ENCODE measurements at places on chromosomes 7 and 10.

DNA sequence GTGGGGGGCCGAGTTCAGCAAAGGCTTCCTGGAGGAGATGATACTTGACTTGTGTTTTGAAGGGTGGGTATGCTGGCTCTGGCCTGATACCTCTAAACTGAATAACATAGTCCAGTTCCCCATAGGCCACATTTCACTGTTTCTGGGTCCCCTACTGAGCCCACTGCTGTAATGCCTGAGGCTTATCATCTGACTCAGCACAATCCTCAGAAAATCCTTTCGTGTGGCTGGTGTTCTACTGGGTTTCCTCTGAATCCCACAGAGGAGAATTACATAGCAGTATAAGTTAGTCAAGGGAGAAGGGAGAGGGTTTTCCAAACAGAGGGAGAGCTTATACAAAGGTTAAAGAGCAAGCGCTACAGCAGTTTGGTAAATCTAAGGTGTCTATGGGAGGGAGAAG lies 2.8 kb upstream of the R3HCC1L start:
- DNase-seq: no peak

GRCh38 chr7:132402751-132403245 lies 173.5 kb downstream of the PLXNA4 start:
- DNase-seq: no peak

DNA sequence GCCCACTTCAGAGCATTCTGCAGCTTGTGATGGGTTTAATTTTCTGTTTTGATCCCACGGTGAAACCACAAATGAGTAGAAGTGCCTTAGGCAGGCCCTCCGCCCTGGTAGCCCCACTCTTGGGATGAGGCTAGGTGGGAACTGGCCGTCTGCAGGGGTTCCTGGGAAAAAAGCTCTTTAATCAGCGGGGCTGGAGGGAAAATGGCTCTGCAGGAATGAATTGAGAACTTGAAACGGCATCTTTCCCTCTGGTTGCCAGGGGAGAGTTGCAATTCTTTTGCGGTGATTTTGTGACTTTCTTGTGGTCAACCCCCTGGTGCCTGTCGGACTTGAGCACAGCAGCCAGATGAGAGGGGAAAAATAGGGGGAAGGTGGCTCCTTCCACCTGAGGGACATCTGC lies 32.7 kb downstream of the COL26A1 start:
- DNase-seq: no peak

- peak; percentile 37 for DNase-seq
These were observed 77.9 kb downstream of the CCNY start for GRCh38 chr10:35413985-35414861.

DNA sequence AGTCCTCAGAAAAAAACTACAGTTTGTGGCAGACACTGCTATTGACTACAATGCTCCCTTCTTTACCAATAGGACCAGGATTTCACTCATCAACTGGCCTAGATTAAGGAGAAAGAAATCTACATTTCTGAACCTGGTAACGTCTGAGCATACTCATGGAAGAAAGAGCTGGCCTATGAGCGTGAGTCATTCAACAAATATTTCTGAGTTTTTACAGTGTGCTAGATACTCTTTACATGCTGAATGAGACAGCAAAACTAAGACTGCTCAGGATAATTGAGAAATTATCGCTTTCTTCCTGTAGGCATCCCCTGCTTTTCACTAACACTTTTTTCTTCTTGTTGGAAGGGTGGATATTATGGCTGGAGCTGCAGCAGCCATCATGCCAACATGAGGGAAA lies 609.7 kb downstream of the TNS3 start:
- DNase-seq: no peak

- no peak for DNase-seq
These were observed 142.8 kb upstream of the CALCR start for GRCh38 chr7:93717217-93717900.

- no peak for DNase-seq
These were observed 8.4 kb downstream of the COL17A1 start for GRCh38 chr10:104077247-104077646.

DNA sequence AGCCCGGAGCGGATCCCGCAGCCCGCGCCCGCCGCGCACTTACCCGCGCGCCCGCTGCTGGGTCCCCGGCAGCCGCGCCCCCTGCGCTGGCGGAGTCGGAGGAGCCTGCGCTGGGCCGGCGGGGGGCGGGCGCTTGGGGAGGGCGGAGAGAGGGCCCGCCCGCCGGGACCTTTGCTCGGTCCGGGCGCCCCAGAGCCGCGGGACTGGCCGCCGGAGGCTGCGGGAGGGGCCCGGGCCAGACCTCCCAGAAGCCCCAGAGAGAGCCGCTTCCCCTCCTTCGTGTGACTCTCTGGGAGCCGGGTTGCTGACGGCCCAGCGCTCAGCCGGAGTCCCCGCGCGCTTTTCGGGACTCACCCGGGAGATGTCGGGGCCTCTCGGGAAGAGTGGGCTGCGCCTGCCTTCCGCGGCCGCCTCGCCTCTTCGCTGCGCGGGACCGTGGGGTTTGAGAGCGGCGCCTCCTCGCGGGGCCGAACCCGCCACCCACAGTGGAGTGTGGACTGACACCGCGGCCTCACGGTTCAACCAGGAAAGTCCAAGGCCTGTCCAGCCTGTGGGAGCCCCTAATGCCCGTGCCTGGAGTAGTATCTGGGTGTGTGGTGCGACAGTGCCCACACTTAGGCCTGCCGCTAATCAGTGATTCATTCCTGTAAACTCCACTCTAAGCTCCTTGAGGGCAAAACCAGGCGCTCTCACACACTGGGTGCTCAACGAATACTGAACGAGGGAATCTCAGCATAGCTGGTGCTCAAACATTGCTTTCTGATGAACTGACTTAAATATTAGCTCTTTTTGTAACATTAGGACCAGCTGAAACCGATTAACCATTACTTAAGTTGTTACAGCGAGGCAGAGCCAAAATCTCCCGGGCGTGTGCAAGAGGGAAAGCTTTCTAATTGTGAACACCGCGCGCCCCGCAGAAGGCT lies at the start of gene GSDME:
GSDME (minus strand) TSS at position 112 of the 923 bp plus-strand sequence. CDS start 7,690 bp downstream, outside the sequence.
- DNase-seq: peak; percentile 39

Measured in CD4-positive, alpha-beta T cell (primary cell).